ENCODE measurements at places on chromosomes 2 and 18. TPM values are rescaled to one million over a fixed set of nuclear protein-coding genes. Genes with fewer than 3 reads are reported as not detected.

The ATG4B gene
- total RNA-seq, result 110 TPM

The MTLN gene
- 16.3 TPM for total RNA-seq

The ACMSD gene
- not detected for total RNA-seq

The AQP12A gene
- not detected for total RNA-seq

The MLPH gene
- total RNA-seq, result 3.4 TPM

The ANXA4 gene
- total RNA-seq, result 14.4 TPM

The COL6A3 gene
- total RNA-seq, result 0.66 TPM

The PLCD4 gene
- total RNA-seq, result 0.42 TPM

DNA sequence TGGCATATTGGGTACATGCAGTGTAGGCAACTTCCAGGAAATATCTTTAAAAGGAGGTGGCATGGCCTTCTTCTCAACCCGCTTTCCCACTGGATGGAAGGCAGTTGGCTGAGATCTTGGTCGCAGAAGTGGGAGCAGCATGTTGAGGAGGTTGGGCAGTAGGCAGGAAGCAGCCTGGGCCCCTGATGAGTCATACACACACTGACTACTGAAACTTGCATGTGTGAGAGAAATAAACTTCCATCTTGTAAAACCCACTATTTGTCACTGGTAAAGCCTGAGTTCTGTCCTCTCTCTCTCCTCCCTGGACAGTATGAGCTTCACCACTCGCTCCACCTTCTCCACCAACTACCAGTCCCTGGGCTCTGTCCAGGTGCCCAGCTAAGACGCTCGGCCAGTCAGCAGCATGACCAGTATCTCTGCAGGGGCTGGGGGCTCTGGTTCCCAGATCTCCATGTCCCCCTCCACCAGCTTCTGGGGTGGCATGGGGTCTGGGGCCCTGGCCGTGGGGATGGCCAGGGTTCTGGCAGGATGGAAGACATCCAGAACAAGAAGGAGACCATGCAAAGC lies 233.8 kb upstream of the SPRED2 start:
- no peak for DNase-seq

DNA sequence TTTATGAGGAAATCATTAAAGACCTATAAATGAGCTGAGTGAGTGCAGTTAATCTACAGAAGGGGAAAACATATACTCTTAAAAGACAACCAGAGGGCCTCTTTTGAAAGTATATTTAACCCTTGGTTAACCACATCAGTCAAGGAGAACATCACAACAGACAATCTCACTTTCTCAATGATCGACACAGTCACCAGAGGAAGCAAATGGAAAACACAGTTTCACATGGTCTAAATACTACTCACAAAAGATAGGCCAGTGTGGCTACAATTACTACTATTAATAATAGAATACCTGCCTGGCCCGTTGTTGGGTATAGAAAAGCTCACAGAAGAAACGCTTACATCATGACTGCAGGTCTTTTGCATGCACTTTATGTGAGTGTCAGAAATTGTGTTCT lies 426.2 kb downstream of the NCKAP5 start:
- DNase-seq, result no peak

GRCh38 chr18:48336332-48336731 lies 72.9 kb downstream of the ZBTB7C start:
- no peak for DNase-seq

DNA sequence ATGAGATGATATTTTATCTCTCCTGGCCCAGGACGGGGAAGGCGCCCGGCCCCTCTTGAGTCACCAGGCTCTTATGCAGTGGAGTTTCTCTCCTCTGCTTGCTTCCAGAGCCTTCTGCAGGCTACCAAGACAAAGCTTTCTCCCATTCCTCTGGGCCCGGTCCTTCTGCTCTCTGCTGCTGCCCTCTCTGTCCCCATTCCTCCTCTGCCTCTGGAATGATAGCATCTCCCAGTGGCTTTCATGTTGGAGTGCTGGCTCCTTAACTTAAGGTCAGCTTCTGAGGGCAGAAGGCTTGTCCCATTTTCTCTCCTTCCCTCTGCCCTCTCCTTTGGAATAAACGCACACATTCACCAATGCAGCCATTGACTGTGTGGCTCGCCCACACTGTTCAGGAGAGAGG lies 86.2 kb downstream of the SDC1 start:
- DNase-seq, result no peak

DNA sequence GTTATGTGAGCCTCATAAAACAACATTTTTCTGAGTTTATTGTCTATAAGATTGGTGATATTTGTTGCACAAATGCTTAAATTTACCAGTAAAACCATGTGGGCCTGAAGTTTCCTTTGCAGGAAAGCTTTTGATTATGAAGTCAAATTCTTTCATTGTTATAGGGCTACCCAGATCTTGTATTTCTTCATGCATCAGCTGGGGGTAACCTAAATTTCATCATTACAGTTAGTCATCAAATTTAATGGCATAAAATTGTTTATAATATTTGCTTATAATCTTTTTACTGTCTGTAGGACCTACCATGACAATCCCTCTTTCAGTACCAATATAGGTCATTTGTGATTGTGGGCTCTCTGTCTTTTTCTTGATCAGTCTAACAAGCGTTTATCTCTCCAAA lies 47.8 kb downstream of the SMAD2 start:
- no peak for DNase-seq

GRCh38 chr2:84652431-84652830 lies 136.1 kb downstream of the DNAH6 start:
- DNase-seq, result no peak

GRCh38 chr2:10981941-10982431 lies 70.3 kb downstream of the KCNF1 start:
- no peak for DNase-seq

GRCh38 chr2:171034315-171034714 lies 105.3 kb downstream of the GORASP2 start:
- DNase-seq, result no peak

- peak; percentile 83 for DNase-seq
These were observed 27.0 kb downstream of the SKA1 start for GRCh38 chr18:50401888-50402287.

DNA sequence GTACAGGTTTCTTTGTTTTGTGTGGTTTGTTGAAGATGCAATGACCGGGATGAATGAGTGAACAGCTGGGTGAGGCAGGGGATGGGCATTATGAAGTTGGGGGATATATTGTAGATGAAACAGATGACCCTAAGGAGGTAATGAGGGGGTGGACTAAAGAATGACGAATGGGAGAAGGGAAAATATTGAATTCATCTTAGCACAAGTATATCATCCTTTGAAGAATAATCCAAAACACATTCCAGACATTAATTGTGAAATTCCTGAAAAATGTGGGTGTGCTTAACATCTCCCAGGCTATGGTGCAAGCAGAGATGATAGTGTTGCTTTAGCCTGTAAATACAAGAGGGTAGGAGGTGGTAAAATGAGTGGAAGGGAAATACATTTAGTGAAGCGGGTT lies 5.8 kb downstream of the CRIM1 start:
- DNase-seq, result no peak

- no peak for DNase-seq
These were observed 143.5 kb downstream of the PTGR3 start for GRCh38 chr18:75065251-75066000.

DNA sequence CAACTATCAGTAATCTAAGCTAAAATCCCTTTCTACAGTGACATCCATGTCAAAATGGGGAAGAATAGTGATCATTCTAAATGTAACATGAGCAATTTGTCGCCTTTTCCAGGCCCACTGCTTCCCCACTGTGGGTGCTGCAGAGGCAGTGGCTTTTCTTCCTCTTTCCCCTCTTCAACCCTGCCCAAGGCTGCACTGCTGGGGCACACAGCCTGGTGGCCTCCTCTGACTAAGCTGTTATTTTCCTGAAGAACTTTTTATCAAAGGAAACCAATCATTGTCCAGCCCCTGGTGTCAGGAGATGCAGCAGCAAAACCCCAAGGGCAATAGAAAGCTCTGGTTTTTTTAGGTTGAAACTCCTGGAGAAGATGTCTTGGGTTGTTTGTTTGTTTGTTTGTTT lies 117.6 kb upstream of the KLF7 start:
- DNase-seq, result no peak

DNA sequence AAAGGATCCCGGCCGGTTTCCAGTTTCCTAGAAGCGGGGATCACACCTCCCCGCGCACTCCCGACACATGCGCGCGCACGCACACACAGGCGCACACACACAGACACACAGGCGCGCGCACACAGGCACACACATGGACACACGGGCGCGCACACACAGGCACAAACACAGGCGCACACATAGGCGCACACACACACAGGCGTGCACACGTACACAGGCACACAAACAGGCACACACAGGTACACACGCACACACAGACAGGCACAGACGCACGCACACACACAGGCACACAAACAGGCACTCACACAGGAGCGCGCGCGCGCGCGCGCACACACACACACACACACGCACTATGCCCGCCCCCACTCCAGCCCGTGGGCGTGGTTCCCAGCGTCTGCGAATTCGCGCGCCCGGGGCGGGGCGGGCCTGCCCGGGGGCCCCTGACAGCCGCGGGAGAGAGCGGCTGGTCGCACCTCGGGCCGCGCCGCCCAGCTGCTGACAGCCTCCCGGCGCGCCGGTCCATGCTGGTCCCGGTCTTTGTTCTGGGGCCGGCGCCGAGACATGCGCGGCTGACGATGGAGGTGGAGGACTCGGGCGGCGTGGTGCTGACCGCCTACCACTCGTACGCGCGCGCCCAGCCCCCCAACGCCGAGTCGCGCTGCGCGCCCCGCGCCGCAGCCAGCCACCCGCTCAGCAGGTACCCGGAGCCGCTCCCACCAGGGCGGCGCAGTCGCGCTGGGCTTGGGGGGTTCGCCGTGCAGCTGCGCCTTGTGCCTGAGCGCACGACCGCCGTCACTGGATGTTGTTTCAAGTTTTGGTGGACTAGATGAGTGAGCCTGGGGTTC lies at the start of gene ARHGAP28:
Gene ARHGAP28, plus strand, starts transcription at position 470 of the 845 bp plus-strand sequence. Its CDS starts 106 bp downstream, at position 576.
- peak; percentile 89 for DNase-seq

GRCh38 chr18:27276886-27277285 lies 91.8 kb upstream of the CHST9 start:
- no peak for DNase-seq

GRCh38 chr2:218294430-218295022 lies 2.2 kb upstream of the TMBIM1 start:
- no peak for DNase-seq

GRCh38 chr18:34590503-34590902 lies 119.6 kb upstream of the DTNA start:
- DNase-seq, result no peak

GRCh38 chr2:153661801-153662200 lies 183.2 kb upstream of the RPRM start:
- DNase-seq, result no peak

DNA sequence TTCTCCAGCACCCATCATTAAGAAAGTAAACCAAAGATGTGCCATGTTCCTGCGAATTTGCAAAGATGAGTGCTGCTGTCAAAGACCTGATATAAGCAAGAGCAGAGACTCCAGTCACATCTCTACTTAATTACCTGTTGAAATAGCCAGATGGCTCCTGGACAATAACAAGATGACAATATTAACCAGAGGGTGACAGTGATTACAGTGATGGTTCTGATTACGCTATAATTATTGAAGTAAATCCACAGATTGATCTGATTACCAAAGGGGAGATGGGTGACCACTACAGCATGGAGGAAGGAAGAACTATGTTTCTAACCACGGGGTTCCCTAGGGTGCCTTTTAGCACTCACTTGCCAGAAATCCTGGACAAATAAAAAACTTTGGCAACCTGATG lies 36.5 kb upstream of the AFF3 start:
- no peak for DNase-seq

- DNase-seq, result no peak
These were observed 20.0 kb downstream of the TRIP12 start for GRCh38 chr2:229901819-229902218.

DNA sequence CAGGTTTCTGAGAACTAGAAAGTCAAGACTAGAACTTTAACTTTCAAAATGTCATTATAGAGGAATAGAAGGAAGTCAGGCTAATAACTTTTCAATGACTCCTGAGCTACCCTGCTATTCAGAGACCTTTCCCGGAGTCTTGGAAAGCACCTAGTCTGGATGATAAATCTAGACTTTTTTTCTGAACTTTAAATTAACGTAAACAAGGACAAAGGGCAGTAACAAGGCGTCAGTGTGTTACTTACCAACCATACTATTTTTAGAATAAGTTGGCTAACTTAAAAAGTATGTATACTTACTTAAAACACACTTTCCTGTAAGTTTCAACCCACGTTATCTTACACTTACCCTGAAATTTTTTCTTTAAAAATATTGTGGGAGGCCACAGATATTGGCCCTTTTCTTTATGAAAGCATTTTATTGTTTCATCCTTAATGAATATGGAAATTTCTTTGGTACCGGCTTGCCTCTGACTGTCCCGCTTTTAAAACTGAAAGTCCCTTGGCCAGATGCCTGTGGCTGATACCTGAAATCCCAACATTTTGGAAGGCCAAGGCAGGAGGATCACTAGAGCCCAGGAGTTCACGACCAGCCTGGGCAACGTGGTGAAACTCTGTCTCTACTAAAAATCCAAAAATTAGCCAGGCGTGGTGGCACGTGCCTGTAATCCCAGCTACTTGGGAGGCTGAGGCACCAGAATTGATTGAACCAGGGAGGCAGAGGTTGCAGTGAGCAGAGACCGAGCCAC lies 9.7 kb downstream of the PMAIP1 start:
- no peak for DNase-seq

DNA sequence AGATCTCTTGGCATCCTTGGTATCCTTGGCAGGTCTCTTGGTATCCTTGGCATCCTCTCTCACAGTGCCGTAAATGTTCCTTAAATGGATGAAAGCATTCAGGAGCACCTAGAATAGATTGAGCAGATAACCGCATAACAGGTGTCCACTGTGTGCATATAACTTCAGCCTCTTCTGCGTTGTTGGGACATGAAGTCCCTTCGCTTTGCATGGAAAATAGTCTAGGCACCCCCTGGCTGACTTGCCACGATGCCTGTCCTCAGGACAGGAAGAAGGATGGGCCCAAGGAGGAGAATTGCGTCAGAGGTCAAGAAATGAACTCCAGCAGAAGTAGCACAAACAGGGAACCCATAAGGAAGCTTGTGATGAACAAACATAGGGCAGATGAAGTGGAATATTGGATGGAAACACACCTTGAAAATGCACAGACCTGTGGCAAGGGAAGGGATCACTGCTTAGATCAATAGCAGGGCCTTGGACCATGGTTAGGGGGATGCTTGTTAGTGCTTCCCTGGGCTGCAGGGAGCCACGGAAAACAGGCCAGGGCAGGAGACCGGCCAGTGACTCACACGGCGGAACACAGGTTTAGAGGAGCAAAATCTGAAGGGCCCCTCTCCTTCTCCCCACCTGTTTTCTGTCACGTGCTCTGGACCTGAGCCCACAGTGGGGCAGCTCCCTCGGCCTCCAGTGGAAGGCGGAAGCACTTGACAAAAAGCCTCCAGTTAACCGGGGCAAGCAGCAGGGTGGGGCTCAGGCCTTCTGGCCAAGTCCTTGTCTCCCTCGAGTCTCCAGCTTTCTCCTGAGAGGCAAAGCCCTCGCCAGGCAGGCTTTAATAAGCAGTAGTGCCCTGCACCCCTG lies 99.2 kb upstream of the ASAP2 start:
- no peak for DNase-seq

All from H9 (cell line).